ENCODE measurements at places on chromosomes 7 and 10.

- DNase-seq: no peak
Measured at GRCh38 chr7:22698767-22699166, 28.2 kb upstream of the IL6 start.

DNA sequence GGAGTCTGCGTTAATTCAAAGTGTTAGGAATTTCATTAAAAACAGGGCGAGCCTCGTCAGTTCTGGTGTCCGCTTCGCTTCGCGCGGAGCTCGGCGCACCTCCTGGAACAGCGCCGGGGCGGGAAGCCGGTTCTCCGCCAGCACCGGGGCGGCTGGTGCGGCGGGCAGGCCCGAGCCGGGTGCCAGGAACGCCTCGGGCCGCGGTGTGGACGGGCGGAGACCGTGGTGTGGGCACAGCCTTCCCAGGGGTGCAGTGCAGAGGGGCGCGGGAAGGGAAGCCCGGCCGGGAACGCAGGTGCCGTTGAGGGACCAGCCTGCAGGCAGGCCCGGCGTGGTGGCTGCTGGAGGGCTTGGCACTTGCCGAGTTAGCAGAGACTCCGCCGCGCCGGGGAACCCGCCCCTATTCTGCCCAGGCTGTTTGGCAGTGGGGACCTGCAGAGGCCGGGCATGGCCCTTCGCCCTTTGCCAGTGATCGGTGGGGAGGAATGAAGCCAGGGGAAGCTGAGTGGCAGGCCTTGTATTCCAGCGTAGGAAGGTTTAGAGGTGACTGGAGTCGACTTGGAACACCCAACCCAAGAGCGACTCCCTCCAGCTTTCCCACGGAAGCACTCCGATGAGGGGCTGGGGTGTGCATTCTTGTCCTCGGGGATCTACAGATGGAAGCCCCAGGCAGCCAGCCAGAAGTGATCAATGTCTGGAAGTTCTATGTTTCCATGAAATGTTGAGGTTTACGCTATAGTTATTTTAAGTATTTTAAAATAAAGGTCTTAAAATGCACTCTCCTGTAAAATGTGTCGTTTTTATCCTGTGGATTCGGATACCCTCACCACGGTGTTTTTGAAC is 945 bp upstream of the RHEB start:
- no peak for DNase-seq

DNA sequence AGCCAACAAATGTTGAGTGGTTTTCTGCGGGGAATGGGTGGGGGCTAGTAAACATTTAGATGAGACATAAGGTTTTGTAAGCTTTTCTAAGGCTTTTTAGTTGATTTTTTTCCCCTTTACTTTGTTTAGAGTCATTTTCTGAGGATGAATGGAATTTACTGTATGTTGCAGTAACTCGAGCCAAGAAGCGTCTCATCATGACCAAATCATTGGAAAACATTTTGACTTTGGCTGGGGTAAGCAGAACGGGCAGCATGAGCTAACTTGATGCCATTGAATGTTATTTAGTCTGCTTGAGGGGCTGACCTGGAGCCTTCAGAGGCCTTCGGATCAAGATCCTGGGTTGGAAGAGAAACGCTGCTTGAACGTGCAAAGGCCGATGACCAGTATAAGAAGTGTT is 37.3 kb downstream of the FBH1 start:
- no peak for DNase-seq

GRCh38 chr7:44396496-44396895 is 71.1 kb upstream of the CAMK2B start:
- no peak for DNase-seq

- no peak for DNase-seq
Measured at GRCh38 chr10:28020080-28020860, 21.4 kb upstream of the ODAD2 start.

DNA sequence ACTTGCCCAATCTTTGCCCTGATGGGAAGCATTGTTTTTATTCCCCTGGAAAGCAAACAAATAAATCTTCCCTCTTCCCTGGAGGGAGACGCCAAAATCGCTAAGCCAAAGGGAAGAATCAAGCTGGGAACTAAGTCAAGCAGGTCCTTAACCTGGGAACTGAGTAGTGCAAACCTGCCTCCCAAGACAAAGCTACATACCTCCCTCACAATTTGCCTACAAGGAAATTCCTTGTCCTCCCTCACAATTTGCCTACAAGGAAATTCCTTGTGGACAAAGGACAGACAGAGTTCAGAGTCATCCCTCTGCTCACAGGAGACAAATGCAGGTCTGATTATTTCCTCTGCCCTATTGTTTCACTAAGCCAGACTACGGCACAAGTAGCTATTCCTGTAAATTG is 50.5 kb downstream of the SPOCK2 start:
- DNase-seq: no peak

DNA sequence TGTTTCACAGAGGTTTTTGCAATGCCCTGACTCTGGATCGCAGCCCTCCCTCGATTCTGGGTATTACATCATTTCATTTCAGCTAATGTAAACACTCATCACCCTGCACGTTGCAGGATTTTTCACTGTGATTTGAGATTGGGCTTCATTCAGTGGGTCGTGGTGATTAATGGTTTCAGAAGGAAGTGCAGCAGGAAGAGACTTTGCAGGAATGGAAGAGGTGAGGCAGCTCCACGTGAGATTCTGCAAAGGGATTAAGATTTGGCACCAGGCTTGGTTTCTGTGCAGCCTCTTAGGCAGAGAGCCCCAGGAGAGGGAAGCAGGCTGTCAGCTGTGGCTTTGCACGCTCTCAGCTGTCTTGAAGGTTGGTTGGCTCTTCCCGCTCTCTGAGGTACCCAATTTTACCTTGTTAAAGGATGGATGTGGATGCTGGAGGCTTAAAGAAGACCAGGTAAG is 95.2 kb downstream of the PLCE1 start:
- DNase-seq: no peak

DNA sequence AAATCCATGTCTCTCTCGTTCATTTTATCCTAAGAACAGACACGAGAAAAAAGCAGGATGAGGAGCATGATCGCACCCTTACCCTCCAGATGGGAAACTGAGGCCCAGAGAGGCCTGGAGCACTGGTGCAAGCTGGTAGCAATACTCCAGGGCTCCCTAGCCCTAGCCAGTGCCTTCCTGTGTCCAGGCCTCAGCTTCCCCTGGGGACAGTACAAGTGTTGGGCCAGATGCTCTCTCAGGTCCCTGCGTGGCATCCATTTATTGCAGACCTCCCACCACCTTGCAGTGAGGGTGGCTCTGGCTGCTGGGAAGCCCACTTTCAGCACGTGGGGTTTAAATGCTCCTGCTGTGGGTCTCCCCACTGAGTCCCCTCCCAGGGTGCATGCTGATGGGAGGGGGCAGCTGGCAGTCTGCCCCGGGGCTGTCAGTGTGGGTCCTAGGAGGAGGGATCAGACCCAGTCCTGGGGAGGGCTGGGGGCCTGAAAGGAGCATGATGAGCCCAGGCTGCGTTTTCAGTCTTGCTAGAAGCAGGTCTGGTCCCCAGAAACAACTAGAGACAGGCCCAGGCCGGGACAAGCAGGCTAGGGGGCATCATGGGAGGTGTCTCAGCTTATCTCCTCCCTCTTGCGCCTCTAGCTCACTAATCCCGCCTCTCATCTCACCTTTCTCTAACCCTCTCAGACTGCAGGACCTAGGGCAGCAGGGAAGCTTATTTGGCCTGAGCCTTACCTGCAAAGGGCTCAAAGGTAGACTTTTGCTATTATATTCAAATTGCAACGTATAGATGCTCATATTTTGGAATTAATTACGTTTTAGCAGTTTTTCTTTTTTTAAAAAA is 662 bp upstream of the PPIF start:
- DNase-seq: no peak

GRCh38 chr10:49311555-49312236 is 12.7 kb downstream of the C10orf71 start:
- DNase-seq: no peak

GRCh38 chr7:70210936-70211310 is 612.6 kb downstream of the AUTS2 start:
- DNase-seq: no peak

GRCh38 chr7:96033009-96033598 is 260.8 kb downstream of the DYNC1I1 start:
- no peak for DNase-seq

DNA sequence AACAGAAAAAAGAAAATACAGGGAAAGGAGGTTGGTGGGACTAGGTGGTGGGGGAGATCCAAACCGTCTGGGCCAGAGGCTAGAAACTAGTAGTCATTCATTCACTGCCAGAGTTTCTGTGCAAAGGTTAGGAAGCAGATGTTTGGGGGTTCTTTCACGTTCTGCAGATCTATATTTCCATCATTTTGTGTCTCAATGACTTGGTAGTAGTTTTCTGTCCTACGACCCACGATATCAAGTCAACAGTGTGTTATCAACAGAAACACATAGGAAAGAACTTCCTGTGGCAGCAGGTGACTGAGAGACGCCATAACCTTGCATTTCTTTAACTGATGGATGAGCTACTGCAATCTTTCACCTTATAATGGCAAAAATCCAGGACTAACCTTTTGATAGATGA is 1.8 kb downstream of the CEP55 start:
- no peak for DNase-seq

- DNase-seq: no peak
Measured at GRCh38 chr10:17751781-17752445, at the start of gene TMEM236. TSS of gene TMEM236 (plus strand) at chr10:17752201. CDS start at chr10:17752296, 95 bp downstream.

- no peak for DNase-seq
Measured at GRCh38 chr7:116142850-116143249, 67.5 kb upstream of the TES start.

- no peak for DNase-seq
Measured at GRCh38 chr10:63585041-63585440, 63.8 kb downstream of the REEP3 start.

DNA sequence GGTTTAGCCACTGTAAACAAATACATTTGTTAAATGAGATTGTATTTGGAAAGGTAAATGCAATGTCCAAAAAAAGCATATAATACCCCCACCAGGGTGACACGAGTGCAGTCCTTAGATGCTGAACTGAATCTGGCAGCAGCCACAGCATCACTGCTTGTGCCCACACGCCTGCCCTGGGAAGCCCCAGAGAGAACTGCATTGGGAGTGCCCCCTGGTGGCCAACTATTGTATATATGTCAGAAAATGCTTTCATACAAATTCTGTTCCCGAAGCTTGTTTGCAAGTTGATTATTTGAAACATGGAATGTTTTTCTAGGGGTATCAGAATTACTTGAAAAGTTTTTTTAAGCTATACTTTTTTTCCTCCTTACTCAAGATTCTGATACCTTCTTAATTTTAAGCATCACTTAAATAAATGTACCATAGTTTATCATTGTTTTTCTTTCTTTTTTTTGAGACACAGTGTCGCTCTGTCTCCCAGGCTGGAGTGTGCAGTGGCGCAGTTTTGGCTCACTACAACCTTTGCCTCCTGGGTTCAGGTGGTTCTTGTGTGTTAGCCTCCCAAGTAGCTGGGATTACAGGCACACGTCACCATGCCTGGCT is 50.1 kb downstream of the LANCL2 start:
- peak; percentile 57 for DNase-seq

DNA sequence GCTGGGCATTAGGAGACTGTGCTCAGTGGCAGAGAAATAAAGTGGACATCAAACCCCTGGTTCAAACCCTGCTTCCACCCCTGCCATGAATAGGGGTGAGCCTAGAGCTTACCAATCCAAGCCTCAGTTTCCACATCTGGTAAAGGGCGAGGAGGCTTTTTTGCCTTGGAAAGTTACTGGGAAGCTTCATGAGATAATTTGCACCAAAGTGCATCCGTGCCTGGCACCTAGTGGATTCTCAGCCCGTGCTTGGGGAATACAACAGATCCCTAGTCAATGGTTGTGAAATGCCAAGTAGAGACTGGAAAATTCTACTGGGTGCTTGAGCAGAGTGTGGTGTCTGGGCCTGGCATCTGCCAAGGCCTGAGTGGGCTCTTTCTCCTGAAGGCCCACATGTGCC is 158.7 kb upstream of the ZMIZ1 start:
- DNase-seq: no peak

- DNase-seq: no peak
Measured at GRCh38 chr7:64180989-64181388, 26.0 kb upstream of the ZNF735 start.

DNA sequence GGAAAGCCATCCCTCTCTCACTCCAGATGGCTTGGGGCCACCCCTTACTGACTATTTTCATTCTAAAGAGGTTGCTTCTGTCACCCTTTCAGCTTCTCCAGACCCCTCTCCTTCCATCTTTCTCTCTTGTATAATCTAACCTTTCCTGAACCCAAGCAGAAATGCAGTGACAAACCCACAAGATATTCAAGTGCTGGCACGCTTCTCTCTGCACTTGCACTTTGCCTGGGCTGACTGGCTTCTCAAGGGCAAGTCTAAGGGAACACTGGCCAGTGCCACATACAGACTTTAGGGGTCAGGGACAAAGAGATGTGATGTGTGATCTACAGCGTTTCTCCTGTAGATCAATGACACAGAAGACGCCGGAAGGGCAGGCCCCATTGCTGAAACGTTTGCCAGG is 150.4 kb upstream of the LANCL2 start:
- no peak for DNase-seq

DNA sequence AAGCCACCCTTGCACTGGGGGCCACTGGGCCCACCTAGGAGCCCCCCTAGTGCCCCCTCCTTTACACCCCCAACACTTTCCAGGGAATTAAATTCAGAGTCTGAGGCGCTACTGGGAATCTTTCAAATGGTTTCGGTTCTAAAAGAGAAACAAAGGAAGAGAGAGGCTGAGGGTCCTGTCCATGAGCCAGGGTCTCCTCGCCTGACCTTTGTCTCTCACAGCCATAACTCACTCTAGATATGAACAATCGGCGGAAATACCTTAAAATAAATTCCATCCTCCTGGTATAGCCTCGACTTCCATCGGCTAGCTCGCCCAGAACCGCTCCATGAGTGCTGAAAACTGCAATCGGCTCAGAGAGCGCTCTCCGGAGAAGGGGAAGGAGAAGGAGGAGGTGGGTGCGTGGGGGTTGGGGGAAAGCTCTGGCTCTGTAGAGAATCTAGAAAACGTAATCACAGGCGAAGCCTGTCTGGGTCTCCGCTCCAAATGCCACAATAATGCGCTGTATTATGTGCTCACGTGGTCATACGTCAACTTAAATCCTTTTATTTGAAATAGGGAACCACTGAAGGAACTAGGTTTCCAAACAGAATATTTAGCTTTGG is 12.6 kb downstream of the HOXA4 start:
- no peak for DNase-seq

- DNase-seq: no peak
Measured at GRCh38 chr7:603152-603951, 83.7 kb upstream of the PDGFA start.

- DNase-seq: no peak
Measured at GRCh38 chr10:75292794-75293445, 57.2 kb upstream of the COMTD1 start.

DNA sequence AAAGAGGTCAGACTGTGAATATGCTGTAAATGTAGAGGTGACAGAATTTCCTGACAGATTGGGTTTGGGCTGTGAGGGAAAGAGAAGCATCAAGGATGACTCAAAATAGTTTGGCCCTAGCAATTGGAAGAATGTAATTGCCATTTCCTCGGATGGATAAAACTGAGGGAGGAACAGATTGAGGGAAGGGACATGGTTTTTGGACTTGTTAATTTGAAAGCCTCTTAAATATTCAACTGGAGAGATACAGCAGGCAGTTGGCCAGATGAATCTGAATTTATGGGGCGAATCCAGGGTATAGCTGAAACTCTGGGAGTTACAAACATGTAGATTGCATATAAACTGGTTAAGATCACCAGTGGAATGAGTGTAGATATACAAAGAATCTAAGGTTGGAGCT is 3.4 kb downstream of the VPS50 start:
- no peak for DNase-seq

GRCh38 chr7:53602817-53603418 is 567.5 kb downstream of the POM121L12 start:
- DNase-seq: no peak

GRCh38 chr7:122544463-122544862 is 154.5 kb downstream of the RNF133 start:
- no peak for DNase-seq

- DNase-seq: no peak
Measured at GRCh38 chr10:99976886-99977665, 32.7 kb downstream of the DNMBP start.

All from stimulated activated CD4-positive, alpha-beta T cell treated with anti-CD3 and anti-CD28 coated beads, Interleukin-1b, Interleukin-23, amount 100 ng/mL, for 1 hour (primary cell).